Effector memory CD4-positive, alpha-beta T cell (primary cell): ENCODE measurements at places on chromosomes 11 and 22.

DNA sequence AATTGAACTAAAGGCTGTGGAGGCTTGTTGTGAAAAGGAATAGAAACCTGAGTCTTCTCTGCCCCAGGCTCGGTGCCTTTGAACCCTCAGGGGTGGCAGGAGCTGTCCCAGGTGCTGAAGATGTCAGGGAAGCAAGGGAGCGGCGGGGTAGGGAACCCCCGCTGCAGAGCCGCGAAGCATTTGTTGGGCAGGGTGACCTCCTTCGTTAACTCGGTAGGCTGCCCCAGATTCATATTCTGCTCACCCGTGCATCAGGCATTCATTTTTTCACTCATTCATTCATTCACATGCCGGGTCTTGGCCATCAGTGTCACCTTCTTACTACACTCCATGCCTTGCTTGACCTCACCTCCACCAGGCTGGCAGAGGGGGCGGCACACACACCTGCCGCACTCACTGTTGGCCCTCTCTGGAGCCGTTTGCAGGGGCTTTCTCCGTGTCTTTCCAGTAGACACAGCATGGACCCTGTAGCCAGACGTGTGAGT, 618.9 kb downstream of the BRD1 start:
- DNase-seq: no peak

GRCh38 chr11:94010136-94010535, 11.0 kb upstream of the HEPHL1 start:
- DNase-seq: no peak

DNA sequence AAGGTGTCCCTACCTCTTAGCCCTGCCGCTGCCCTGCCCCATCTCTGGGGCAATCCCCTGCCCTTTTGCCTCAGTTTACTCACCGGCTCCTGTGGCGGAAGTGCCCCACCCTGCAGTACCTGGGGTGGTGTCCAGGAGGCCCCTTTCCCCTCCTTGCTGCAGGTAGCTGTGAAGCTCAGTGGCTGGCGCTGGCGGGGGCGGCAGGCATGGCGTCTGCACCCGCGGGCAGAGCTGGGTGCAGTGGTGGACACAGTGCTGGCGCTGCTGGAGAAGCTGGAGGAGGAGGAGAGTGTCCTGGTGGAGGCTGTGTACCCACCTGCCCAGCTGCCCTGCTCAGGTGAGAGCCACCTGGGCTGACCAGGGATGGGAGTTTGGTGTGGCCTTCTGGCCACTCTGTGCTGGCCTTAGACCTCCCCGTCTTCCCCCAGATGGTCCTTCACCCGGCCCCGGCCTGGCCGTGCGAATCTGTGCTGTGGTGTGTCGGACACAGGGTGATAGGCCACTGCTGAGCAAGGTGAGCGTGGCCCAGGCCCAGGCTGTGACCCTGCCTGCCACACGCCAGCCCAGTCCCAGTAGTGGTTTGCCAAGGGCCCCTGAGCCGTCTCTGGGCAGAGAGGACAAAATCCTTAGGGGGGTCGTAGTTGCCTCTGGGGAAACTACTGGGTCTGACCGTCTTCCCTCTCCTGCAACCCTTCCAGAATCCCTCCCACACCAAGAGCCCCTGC, 4.0 kb downstream of the CARNS1 start:
- no peak for DNase-seq

- DNase-seq: no peak
Measured at GRCh38 chr11:130904380-130904779, 11.9 kb downstream of the SNX19 start.

DNA sequence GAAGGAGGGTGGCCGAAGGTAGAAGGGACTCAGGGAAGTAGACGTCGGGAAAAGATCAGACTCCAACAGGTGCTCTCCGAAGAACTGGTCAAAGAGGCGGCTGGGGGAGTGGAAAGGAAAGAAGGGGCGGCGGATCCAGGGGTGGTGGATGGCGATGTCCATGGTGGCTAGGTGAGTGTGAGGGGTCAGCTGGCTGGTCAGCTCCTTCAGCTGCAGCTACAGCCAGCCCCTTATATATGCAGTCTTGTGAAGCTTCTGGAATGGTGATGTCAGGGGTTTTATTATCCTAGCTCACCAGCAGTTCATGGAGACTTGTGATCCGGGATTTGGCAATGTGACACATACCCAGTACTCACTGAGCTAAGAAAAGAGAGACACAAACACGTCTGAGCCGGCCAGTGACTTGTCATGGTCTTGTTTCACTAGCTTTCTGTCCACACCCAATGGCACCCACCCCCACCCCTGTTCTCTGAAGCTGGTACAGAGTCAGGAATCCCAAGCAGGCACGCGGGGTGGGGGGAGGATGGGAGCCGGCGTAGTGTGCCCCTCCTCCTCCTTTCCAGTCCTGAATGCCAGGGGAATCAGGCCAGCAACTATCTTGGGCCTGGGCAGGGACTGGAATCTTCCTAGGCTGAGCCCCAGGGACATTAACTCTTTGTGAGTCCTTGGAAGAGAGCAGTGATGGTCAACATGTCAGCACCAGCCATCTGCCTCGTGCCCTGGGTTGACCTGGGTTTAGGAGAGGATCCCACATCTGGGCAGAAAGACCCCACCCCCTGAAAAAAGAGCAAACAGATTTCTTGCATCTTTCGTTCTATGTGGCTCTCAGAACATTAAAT, at the start of gene CRYAB:
Gene CRYAB, minus strand, starts transcription at position 208 of the 839 bp plus-strand sequence. Its CDS starts 46 bp downstream, at position 162.
- no peak for DNase-seq

GRCh38 chr22:44661659-44662569, 40.1 kb upstream of the PRR5 start:
- DNase-seq: no peak

GRCh38 chr11:59729834-59730233, 16.2 kb upstream of the OR10V1 start:
- DNase-seq: no peak

DNA sequence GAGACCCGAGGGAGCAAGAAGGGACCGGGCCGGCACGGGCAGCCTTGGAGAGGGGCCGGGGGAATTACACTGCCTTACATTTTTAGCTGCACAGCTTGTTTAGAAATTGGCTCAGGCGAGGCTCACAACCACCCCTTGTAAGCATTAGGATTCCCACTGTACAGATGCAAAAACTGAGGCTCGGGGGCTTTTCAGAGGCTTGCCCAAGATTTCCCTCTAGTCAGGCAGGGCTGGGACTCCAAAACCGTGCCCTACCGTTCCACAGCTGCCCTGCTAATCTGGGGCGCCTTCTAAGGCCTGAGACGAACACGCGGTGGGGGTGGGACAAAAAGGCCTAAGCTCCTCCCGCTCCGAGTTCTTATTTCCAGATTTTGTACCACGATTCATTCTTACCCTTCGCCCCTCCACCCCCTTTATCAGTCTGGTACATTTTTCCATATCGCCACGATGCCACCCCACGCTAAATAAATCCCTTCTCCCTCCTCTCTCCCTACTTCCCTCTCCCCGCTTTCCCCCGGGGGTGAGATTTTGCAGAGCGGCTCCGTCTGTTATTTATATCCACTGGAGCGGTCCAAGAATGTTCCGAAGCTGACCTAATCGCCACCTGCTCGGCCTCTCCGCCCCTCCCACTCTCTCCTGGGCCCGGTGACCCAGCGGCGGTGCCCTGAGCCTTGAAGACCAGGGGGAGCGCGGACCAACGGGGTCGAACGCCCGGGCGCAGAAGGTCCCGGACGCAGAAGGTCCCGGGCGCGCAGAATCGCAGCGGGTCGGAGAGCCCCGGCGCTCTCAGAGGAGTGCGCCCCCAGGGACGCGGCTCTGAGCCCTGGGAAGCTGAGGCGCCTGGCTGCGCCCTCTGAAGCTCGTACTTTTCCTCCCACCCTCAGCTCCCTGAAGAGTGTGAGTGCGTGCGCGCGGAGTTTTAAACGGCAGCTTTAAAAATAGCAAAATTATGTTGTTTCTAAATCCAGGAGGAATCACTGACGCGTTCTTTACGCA, 764 bp upstream of the PACSIN3 start:
- DNase-seq: no peak

GRCh38 chr22:30486661-30487115, 14.9 kb upstream of the SEC14L3 start:
- DNase-seq: no peak

GRCh38 chr11:63850920-63851319, 12.0 kb downstream of the MARK2 start:
- DNase-seq: no peak

DNA sequence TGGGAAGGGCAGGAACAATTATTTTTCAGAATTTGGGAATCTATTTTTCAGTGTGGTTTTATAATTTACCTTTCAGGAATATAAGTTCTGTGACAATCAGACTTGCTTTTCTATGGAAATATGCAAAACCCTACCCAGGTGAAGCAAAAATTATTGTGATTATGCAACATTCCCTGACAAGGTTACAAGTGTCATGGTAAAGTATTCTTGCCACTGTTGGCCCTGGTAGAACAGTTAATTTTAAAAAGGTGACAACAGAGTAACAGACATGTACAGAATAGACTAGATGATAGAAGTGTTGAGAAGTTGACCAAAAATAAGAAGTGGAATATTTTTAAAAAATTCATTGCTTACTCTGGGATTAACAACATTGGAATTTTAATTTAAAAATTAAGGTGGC, 29.2 kb downstream of the TRAF6 start:
- no peak for DNase-seq

DNA sequence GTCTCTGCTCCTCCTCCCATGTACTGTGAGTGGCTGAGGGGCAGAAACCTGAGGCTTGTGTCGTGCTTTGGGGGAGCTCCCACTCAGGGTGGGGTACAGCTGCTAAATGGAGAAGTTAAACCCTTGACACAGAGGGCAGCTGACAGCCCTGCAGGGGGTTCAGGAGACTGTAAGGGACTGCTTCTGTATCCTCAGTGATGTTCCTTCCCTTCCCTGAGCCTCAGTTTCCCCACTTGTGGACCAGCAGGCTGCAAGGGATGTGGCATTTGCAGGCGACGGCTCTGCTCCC, 15.6 kb downstream of the SYNGR1 start:
- no peak for DNase-seq

DNA sequence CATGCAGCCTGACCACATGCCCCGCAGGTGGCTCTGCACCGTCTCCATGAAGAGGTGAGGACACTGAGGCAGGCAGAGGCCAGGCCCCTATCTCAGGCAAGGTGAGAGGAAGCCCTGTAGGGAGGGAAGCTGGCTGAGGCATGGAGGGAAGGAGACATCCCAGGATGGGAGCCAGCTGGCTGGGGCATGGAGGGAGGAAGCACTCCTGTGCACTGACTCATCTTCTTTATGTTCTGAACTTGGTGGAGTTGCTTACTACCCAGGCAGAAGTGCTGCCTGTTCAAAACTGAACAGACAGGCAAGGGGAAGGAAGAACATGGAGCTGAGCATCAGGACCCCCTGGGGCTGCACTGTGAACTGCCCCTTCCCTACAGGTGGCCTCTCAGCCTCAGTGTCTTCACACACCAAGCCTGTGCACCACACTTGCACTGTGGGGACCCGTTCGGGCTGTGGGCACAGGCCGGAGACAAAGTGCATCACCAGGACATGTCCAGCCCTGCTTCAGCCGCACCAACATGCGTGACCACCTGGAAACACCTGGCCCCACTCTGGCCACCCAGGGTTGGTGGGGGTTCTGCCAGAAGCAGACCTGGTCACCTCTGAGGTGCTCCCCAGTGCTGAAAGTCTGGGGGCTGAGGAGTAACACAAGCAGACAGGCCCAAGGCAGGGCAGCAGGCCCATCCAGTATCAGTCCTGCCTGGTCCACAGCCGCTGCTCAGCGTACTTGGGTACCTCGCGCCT, 55.5 kb downstream of the DGCR2 start:
- no peak for DNase-seq

DNA sequence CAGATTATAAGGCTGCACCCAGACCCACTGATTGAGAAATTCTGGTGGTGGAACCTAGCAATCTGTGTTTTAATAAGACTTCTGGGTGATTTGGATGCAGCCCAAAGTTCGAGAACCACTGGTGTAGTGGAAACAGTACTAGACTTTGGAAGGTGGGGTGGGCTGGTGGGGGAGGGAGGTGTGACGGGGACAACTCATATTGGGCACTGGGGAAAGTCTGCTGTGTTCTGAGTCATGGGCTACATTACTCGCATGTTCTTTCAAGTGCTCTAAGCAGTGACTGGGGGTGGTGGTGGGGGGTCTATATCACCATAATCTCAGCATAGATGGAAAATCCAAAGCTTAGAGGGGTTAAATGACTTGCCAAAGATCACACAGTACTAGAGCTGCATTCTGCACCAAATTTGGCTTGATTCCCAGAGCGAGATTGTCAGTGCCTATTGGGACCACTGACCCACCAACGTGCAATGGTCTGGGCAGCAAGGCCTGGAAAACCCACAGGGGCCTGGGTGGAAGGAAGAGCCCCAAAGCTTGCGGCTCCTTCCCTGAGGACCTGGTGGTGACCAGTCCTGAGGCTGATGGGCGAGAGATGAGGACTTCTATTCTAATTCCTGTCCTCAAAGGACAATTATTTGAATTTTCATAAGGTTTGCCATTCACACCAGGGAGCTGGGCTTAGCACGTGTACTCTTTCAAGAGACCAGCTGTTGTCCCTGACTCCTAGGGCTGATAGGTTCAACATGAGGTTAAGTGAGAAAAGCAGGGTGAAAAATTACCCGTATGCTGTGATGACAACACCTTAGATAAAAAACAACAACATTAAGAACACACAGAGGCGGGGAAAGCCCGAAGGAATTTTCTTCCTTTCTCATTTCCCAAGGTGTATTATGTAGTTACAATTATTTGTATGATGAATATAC, 77.5 kb upstream of the NARS2 start:
- DNase-seq: no peak

DNA sequence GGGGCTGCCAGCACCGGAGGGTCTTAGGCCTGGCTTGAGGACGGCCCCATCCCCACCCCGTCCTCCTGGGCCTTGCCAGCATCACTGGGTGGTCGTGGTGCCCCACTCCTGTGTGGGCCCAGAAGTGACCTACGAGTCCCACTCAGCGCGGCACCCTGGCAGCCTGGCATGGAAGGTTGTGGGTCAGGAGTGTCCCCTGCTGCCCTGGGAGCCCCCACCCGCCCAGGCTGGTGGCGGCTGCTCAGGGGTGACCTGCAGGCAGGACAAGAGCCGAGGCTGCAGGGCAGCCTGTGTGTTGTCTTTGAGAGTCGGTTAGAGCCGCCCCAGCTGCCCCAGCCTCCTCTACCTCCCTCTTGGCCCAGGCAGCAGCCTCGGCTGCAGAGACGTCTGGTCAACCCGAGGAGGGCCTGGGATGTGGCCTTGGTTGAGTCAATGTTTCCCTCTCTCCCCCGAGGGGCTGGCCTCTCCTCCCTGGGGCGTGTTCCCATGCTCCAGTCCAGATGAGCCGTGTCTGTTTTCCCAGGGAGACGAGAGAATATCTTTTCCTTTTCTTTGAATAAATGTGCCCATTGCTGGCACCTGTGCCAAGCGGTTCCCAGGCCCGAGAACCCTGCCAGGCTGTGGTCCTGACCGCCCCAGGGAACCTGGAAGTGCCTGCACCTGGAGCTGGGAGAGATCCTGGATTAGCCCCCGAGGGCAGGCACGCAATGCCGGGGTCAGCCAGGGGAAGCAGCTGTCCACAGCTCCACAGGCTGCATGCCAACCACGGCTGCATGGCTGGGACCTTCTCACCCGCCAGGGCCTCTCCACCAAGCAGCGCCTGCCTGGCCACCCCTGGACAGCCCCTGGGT, 35.7 kb upstream of the MUC5AC start:
- no peak for DNase-seq
